Right atrium auricular region (tissue), 2 donors: ENCODE measurements at places on chromosomes 4 and X. TPM values are rescaled to one million over a fixed set of nuclear protein-coding genes. Genes with fewer than 3 reads are reported as not detected.

The SLC25A31 gene
- not detected for total RNA-seq

The ARHGEF38 gene
- total RNA-seq, result not detected

The TLR6 gene
- 2.3 TPM for total RNA-seq

The KCTD8 gene
- total RNA-seq, result 0.74 TPM

The LIMCH1 gene
- 76.1 TPM for total RNA-seq

The MAGEC1 gene
- not detected for total RNA-seq

The SSR4 gene
- 238 TPM for total RNA-seq

The MXRA5 gene
- 1.2 TPM for total RNA-seq

The FREM3 gene
- total RNA-seq, result not detected

The VCX3A gene
- total RNA-seq, result not detected

The UCHL1 gene
- 126 TPM for total RNA-seq

The CTAG1B gene
- total RNA-seq, result not detected

The KLHL2 gene
- 7.6 TPM for total RNA-seq

- no peak for DNase-seq
These were observed 554.6 kb downstream of the INPP4B start for GRCh38 chr4:142291299-142292050.

- no peak for DNase-seq
These were observed 996.9 kb upstream of the GRIA3 start for GRCh38 chrX:122187069-122187713.

DNA sequence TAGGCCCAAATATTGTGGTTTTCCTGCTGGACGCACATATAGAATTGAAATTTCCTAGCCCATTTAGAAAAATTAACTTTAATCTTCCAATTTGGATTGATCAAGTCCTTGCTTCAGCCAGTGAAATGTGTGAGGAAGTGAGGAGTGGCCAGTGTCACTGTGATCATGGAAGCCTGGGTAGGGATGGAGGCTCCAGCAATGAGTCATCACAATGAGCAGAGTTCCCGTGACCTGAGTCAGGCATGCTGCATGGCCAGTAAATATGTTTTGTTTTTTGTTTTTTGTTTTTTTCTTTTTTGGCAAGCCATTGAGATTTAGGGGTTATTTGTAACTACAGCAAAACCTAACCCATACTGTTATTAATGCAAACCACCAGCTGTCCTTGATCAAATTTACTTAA lies 52.1 kb downstream of the IDS start:
- no peak for DNase-seq

- DNase-seq, result peak; percentile 58
These were observed 6.4 kb downstream of the SLC25A6 start for GRCh38 chrX:1385253-1386223.

- no peak for DNase-seq
These were observed 219.6 kb downstream of the SNCA start for GRCh38 chr4:89617317-89617716.

- peak; percentile 74 for DNase-seq
These were observed 538 bp downstream of the STBD1 start for GRCh38 chr4:76306882-76307659.

GRCh38 chr4:94216394-94216793 lies 8.7 kb downstream of the SMARCAD1 start:
- DNase-seq, result no peak

- no peak for DNase-seq
These were observed 27.5 kb upstream of the VBP1 start for GRCh38 chrX:155188786-155189185.

- peak; percentile 40 for DNase-seq
These were observed 68.6 kb downstream of the RGS12 start for GRCh38 chr4:3361406-3361805.

- DNase-seq, result no peak
These were observed 53.2 kb downstream of the LPAR4 start for GRCh38 chrX:78800694-78801093.

- DNase-seq, result no peak
These were observed 56.9 kb downstream of the USO1 start for GRCh38 chr4:75781305-75781704.

DNA sequence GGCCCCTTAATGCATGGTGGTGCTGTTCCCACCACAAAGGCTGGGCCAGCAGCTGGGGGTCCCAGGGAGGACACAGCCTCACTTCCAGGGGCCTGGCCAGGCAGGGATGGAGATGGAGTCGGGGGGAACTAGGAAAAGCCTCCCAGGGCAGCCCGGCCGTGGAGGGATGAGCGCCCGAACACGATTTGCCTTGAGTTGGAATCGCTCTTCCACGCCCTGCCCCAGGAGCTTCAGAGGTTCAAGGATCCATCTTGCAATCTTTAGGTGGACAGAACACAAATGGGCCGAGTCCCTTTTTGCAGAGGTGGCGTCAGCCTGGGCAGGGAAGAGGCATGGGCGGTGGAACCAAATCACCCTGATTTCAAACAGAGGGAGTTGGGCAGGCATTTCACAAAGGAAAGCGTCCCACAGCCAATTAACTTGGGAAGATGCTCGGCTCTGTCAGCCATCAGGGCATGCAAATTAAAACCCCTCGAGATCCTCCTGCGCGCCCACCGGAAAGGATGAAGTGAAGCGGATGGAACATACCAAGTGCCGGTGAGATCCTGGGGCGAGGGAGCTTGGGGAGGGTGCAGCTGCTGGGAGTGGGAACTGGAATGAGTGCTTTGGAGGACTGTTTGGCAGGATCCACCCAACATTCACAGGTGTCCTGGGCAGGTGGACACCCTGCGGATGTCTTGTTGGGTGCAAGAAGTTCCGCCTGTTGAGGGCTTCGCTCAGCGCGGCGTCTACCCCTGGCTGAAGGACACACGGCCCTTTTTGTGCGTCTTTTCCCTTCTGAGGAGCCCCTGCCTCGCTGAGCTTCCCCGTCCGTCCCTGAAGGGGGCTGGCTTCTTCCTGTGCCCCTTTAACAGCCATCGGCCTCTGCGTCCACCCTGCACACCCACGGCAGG lies 75.7 kb downstream of the HTRA3 start:
- DNase-seq, result no peak

GRCh38 chr4:182628544-182628943 lies 288.6 kb downstream of the DCTD start:
- DNase-seq, result no peak

GRCh38 chr4:89404530-89404929 lies 96.9 kb upstream of the GPRIN3 start:
- no peak for DNase-seq

GRCh38 chrX:120740072-120740471 lies 110.2 kb upstream of the C1GALT1C1 start:
- DNase-seq, result no peak

GRCh38 chr4:34628471-34628870 lies 1615.8 kb downstream of the ARAP2 start:
- no peak for DNase-seq

DNA sequence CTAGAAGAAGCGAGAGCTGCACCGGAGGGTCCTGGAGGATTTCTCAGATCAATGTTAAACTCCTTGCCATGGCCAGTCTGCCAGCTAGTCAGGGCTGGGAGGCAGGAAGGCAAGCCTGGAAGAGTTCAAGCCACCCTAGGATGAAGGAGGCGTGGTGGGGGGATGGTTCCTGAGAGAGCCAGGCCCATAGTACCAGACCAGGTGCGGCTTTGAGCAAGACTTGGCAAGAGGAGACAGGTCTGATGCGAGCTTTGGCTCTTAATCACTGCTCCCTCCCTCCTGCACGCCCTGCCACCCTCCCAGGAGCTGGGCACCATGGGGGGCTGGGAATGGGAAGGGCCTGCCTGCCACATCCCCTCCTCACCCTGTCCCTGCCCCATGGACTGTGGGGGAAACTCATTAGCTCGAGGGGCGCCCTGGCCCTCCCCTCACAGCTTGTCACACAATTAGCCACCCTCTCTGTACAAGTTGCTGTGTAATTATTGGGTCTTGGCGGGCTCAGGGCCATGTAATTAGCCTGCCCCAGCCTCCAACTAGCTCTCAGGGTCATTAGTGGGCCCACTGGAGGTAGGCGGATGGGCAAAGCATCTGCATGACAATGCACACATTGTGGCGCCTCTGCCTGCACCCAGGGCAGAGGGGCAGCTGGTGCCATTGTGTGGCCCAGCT lies 50.3 kb downstream of the EFNB1 start:
- DNase-seq, result no peak

GRCh38 chr4:174707051-174707676 lies 121.9 kb downstream of the GLRA3 start:
- DNase-seq, result no peak

DNA sequence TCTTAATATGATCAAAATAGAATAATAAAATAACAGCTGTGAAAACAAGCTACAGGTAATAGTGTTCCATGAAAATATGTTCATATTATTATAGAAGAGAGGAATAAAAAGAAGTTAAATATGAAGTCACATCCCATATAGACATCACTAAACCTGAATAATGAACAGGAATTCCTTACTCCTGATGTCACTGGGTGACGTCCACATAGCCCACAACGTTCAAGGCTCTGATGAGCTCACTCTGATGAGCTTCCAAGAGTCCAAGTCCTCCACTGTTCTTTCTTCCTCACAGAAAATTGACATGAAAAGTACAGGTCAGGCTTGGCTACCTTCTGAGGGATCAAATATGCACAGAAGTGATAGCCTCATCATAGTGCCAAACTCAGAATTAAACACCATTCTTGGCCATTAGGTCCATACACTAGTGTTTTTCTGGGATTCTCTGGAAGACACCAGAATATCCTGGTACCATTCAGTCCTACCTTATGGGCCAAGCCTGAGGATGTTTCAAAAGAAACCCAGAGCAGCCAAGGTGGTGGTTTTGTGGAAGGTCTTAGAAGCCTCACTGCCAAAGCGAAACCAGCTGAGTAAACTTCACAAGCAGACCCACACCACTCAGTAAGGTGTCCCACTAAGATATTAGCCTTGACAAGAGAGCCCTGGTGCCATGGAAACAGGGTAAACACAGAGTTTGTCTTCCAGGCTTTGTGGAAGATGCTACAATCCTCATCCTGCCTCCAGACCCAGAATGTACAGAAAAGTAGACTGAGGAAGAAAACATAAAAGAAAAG lies 138.4 kb upstream of the HHIP start:
- DNase-seq, result no peak

DNA sequence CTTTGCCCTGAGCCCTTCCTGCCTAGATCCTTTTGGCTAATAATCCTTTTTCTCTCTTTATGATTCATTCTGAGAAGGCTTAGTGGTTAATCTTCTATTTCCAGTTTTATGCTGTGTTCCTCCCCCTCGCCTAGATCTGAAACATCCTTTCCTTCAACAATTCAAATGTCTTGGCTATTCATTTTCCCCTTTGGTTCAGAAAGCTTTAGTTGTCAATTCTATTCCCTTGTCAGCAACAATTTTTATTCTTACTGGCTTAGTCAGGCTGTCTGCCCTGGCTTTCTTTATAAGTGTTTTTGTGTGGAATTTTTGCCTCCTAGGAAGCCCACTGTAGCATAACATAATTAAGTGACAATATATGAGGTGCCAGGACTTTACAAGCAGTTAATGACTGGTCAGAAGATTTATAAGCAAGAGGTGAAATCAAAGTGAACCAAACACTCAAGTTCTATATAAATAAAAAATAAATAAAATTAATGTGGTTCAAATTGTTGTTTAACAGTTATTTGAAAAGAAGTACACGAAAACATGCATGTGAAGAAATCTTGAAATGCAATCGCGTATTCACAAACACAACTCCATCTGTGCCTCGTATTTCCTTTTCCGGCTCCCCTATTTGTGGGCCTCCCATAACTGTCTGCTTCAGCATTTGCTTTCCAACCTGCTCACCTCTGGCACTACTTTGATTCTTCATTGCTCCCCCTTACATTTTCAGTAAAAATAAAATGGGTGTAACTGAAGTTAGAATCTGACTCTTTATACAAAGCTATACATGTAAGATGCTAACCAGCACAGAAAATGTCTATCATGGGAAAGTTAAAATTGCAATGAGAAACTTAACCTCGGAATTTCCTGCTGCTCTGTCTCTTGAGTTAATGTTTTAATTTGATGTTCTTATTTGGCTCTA lies 235.4 kb downstream of the SPRY1 start:
- DNase-seq, result no peak

- DNase-seq, result no peak
These were observed 60.0 kb downstream of the RRAGB start for GRCh38 chrX:55777596-55777995.

DNA sequence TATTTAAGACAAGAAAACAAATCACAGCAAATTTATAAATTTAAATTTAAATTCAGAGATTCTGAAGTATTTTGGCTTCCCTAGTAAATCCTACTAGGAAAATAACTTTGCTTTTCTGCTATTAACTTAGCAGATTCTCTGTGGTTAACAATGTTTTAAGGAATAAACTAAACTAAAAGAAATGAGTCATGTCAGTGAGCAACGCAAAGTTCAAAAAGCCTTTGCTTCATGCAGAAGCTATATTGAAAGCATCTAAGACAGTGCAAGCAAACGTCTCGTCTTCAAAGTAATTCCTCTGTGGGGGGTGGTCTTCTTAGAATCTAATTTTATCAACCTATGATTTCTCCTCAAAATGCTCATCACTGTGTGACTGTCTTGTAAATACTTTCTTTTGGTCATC lies 30.1 kb downstream of the GABRB1 start:
- no peak for DNase-seq

- DNase-seq, result no peak
These were observed 686.6 kb upstream of the PABPC4L start for GRCh38 chr4:134888156-134888555.

GRCh38 chr4:114417214-114417613 lies 181.4 kb upstream of the UGT8 start:
- no peak for DNase-seq

DNA sequence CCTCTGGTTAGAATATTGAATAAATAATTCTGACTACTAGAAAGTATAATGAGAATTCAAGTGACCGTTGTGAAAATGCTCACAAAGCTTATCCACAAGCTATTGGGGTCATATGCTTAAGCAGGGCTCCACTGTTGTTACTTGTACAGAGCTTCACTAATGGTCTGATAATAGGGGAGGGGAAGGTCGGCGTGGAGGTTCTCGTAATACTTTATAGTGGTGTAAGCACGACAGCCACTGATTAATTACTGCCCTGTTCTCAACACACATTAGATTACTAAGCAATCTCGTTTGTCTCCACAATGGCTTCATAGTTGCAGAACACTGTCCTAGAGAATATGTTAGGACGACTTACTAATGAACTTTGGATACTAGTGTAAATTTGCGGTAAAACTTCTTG lies 11.6 kb downstream of the UNC5C start:
- no peak for DNase-seq

DNA sequence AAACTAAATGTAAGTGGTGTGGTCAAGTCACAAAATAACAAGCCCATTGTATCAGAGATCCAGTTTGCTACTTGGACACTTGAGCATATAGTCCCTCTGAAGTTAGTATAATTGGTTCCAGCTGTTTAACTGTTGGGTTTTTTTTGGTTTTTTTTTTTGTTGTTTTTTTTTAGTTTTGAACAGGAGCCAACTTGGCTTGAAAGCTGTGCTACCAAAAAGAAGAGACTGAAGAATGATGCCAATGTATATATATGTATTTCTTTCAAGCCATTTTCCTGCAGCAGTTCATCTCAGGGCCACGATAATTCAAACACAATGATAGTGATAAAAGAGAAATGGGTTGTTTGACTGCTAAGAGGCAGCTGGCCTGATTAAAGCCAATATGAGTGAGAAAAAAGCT lies 138.3 kb downstream of the PCDH18 start:
- no peak for DNase-seq

GRCh38 chrX:10518073-10518472 lies 102.3 kb downstream of the MID1 start:
- DNase-seq, result no peak
